ENCODE measurements at places on chromosomes 12 and 14.

DNA sequence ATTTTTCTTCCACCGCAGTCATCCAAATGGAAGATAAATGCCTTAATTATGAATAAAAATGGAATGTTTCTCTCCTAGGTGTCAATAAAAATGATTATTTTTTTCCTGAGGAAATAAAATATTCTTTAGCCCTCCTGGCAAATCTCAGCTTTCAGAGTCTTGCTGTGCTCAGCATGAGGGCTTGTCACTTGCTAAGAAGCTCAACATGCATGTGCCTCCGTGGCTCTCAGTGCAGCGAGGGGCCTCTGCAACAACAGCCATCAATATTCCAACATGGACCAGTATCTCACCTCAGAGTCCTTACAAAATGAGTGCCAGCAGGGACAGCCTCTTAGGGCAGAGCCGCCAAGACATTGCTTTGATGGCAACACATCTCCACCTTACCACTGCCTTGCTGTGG is 159.5 kb upstream of the TMPO start:
- no peak for DNase-seq

DNA sequence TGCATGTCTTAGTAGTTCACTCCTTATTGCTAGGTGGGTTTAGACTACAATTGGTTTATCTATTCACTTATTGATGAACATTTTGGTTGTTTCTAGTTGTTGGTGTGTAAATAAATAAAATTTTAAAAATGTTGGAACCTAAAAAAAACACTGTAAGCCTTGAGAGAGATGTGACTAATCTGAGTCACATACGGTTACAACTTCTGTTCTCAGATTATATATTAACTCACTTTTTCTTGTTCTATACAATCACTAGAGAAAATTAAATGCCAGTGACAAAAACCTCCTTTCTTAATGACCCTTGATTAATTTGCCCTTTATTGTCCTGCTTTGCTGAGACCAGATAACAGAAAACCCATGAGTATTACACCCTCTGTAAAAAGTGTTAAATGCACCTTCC is 7.1 kb upstream of the TDG start:
- DNase-seq, result no peak

GRCh38 chr12:32946504-32947131 is 50.0 kb upstream of the PKP2 start:
- DNase-seq, result no peak

DNA sequence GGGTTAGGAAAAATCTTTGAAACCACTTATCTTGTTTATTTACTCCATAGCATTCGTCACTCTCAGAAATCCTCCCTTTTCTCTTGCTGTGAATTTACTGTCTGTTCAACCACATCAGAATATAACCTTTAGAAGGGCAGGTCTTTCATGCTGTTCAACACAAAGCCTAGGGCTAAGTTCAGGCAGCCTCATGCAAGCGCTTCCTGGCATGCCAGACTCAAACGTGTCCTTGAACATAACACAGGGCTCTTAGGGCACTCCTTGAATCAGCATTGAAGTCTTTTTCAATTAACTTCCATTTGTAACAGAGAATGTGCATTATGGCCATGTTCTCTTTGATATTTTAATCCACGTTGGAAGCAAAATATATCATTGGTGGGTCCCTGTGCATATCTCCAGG is 377.7 kb downstream of the GLT1D1 start:
- no peak for DNase-seq

DNA sequence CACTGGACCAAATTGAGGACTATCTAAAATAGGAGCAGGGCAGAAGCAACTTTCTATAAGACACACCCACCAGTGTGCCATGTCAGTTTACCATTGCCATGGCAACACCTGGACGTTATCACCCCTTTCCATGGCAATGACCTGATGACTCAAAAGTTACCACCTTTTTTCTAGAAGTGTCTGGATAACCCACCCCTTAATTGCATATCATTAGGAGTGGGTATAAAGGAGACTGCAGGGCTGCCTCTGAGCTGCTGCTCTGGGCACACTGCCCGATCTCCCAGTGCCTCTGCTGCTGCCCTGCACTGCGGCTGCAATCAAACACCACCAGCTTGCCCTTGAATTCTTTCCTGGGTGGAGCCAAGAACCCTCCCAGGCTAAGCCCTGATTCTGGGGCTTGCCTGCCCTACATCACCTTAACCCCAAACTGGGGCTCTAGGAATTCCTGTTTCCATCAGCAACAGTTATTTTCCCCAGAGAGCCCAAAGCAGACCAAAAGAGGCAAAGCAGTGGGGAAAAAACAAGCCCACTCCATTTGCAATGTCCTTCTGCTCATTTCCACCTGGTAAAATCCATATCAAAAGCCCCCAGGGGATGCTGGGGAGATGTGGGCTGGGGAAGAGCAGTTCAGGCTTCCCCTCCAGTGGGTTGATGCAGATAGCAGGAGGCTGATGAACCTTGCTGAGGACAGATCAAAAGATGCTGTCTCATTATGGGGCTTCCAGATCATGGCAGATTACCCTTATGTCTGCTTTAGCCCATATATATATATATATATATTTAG is 129.5 kb upstream of the NCOR2 start:
- DNase-seq, result no peak

DNA sequence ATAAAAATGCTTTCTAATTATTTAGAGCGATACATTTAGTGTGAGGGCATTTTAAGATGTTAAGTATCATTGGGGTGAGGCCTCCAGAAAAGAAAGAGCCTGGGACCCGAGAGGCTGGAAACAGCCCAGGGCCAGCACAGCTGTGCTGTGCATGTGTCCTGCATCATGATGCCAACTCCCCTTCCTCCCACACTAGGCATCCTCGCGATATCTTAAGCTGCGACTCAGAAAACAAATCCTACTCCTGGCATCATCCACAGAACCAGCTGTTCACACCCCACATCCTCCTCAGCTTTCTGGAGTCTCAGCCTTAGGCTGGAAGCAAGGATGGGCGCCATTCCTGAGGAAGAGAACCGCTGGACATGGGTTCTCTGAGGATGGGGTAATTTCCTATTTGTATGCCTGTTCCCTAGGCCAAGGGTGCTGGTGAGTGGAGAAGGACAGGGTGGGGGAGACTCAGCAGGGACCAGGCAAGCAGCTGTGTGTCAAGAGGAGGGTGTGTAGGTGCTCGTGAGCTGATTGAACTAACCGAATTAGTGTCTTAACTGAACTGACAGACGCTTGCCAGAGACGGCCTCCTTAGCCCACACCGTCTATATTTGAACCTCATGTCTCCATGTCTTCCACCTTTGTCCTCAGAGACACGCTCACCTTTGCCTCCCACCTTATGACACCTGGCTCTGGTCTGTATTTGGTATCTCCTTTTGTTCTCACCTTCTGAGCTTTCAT is 15.6 kb upstream of the MCRS1 start:
- DNase-seq, result no peak

Data from COLO829 (cell line).